Chondrocyte (in vitro differentiated cells): ENCODE measurements at places on chromosomes 2 and 18. TPM values are rescaled to one million over a fixed set of nuclear protein-coding genes. Genes with fewer than 3 reads are reported as not detected.

The TP53I3 gene
- total RNA-seq, result 48.6 to 56.7 TPM (median 51.7 TPM) in 3 replicates

The CCDC85A gene
- total RNA-seq, result 0.51 to 5.0 TPM (median 0.70 TPM) in 3 replicates

The SLC25A52 gene
- 0.20 to 0.53 TPM in 2 of 3 replicates, not detected in the other for total RNA-seq

DNA sequence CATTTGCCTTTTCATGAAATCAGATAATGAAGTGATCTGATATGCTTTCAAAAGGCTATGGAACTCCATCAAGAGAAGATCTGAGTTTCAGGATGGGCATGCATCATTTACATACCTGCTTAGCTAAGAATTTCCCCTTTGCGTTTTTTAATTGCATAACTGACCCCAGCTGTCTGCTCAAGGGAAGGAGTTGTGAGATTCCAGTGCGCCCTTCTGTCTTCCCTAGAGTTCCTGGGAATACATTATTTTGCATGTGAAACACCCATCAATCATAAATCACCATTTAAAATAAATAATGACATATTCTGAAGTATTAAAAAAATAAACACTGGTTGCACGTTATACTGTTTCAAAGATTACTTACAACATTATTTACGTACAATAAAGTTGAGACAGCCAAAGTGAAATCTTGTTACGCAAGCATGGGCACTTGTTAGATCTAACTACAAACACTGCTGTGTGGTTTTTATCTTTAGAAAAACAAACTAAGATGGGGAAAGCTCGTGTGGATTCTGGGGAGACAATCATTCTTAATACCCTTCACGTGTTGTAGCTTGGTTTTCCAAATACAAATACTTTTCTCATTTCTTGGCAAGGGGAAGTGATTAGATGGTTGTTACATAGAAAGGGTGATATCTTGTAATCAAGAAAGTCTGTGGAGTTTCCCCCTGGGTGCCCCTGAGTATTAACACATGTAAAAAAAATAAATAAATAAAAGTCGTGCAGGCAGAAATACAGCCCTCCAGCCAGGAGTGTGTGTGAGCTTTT lies 125.7 kb upstream of the LMAN1 start:
- no peaks in the 10 kb centered on the region for H3K4me1 ChIP-seq
- peaks cover 5% of the 10 kb centered on the region for H3K27me3 ChIP-seq
- H3K36me3 ChIP-seq, result no peaks in the 10 kb centered on the region
- no peak overlapping the region for H3K4me3 ChIP-seq

- peaks cover 4% of the 10 kb centered on the region for H3K4me1 ChIP-seq
- H3K36me3 ChIP-seq, result peaks cover 11% of the 10 kb centered on the region
- H3K4me3 ChIP-seq, result no peak overlapping the region
- H3K27me3 ChIP-seq, result no peaks in the 10 kb centered on the region
- H3K27ac ChIP-seq, result no peak overlapping the region
These were observed 53.1 kb upstream of the TMEM87B start for GRCh38 chr2:112001942-112002341.

GRCh38 chr2:205982776-205983327 lies 103.1 kb downstream of the INO80D start:
- H3K4me3 ChIP-seq, result no peak overlapping the region
- no peaks in the 10 kb centered on the region for H3K36me3 ChIP-seq
- H3K27me3 ChIP-seq, result no peaks in the 10 kb centered on the region
- no peaks in the 10 kb centered on the region for H3K4me1 ChIP-seq
- no peak for DNase-seq

DNA sequence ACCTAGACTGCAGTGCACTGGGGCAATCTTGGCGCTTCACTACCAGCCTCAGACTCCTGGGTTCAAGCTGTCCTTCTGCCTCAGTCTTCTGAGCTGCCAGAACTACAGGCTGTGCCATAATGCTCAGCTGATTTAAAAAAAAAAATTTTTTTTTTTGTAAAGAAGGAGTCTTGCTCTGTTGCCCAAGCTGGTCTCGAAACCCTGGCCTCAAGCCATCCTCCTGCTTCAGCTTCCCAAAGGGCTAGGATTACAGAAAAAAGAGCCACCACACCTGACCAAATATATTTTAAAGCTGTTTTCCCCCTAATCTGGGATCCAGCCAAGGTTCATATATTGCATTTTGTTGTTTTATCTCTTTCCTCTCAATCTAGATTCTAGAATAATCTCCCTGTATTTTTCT lies 82.2 kb downstream of the RAB31 start:
- H3K4me1 ChIP-seq, result peaks cover 37% of the 10 kb centered on the region
- H3K27ac ChIP-seq, result peak overlapping the region; percentile 66
- H3K4me3 ChIP-seq, result no peak overlapping the region
- H3K27me3 ChIP-seq, result no peaks in the 10 kb centered on the region
- no peak for DNase-seq

DNA sequence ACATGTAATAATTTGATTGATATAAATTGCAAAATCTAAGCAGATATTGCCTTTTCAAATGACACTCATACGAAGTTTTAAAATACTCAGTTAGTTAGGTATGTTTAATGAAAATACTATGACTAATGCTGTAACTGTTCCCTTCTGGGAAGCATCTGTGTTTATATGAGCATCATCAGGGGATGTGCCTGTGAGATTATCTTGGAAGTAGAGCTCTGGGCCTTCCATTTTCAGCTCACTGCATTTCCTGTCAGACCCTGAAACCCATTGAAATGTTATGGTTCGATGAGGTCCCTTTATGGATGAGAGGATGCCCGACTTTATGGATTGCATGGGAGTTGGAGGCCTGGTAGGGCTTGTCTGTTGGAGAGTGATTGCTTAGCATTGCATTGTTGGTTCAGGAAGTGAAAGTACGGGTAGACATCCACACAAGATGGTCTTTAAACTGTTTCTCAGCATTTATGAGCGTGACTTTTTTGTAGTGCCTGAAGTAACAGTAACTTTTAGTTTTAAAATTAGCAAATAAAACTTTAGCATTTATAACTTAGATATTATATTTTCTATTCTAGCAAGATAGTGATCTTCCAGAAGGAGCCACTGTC lies 28.7 kb downstream of the ELP2 start:
- no peak overlapping the region for H3K4me3 ChIP-seq
- no peak for DNase-seq
- peaks cover 39% of the 10 kb centered on the region for H3K36me3 ChIP-seq
- H3K27me3 ChIP-seq, result no peaks in the 10 kb centered on the region
- H3K27ac ChIP-seq, result peak overlapping the region; percentile 93
- H3K4me1 ChIP-seq, result peaks cover 37% of the 10 kb centered on the region

DNA sequence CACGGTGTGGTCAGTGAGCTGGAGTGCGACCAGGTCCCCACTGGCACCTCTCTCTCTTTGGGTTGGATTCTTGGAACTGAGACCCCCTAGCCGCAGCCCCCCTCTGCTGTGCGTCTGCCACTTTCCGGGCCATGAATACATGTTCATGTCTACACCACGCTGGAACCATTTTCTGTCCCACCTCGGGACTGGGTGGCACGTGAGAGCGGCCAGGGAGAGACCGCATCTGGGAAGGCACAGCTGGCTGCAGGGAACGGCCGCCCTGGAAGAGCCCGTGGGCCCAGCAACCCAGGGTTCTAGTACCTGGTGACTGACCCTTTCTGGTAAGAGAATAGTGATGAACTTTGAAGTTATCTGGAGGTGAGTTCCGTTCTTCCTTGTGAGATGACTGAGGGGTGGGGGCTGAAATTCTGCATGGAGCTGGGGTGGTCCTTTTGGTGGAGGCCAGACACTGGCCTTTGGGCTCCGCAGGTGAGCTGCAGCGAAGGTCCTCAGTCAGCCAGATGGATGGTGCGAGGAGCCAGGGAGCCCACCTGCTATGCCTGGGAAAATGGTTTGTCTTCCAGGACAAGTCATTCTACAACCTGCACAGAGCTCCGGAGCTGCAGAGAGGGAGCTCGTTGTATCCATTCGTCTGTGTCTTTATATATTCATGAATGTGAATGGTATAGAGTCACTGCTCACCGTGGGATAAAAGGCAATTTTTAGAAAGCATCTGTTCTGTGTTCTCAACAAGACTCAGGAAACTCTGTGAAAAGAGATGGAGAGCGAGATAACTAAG lies 223.5 kb downstream of the NDUFA10 start:
- H3K27me3 ChIP-seq, result peaks cover 20% of the 10 kb centered on the region
- DNase-seq, result no peak
- H3K27ac ChIP-seq, result no peak overlapping the region
- H3K4me3 ChIP-seq, result no peak overlapping the region

DNA sequence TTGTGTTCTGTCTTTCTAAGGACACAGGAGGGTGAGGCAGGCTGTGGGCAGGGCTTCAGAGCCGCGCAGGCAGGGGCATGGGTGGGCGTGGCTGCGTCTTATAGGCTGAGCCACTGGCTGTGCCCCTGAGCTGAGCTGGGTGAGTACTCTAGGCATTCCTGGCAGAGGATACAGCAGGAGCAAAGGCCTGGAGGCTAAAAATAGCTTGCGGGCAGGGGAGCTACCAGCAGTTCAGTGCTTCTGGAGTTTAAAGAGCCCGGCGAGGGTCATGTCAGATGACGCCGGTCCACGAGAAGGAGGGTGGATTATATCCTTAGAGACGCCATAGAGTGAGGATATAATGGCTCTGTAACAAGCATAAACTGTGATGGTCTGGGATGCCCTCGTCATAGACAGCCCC lies 31.5 kb upstream of the PDIA6 start:
- peaks cover 9% of the 10 kb centered on the region for H3K27me3 ChIP-seq
- no peak overlapping the region for H3K27ac ChIP-seq
- peak overlapping the region; percentile 45 for H3K4me3 ChIP-seq
- peaks cover 11% of the 10 kb centered on the region for H3K4me1 ChIP-seq
- H3K36me3 ChIP-seq, result peaks cover 2% of the 10 kb centered on the region

DNA sequence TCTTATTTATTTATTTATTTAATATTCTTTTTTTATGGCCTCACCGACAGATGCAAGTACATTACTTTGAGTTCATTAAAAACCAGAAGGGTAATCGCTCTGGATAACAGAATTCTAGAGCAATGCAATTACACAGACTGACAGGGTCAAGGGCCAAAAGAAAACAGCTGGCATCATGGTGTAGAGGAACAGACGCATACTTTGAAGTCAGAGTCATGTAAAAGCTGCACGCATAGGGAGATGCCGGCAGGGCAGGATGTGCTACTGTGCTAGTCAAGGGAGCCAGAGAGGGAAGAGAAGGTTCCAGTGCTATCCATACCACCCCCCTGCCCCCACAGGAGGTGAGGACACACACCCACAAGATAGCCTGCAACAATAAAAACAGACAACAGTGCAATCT lies 115.2 kb upstream of the TFCP2L1 start:
- no peaks in the 10 kb centered on the region for H3K27me3 ChIP-seq
- H3K27ac ChIP-seq, result peak overlapping the region; percentile 70
- no peak for DNase-seq

- H3K4me1 ChIP-seq, result peaks cover 34% of the 10 kb centered on the region
- no peaks in the 10 kb centered on the region for H3K27me3 ChIP-seq
- no peaks in the 10 kb centered on the region for H3K36me3 ChIP-seq
- no peak overlapping the region for H3K4me3 ChIP-seq
- no peak overlapping the region for H3K27ac ChIP-seq
These were observed 51.1 kb downstream of the MAP2 start for GRCh38 chr2:209474960-209475359.
